ENCODE measurements at places on chromosomes 7 and 10.

- no peak for DNase-seq
Measured at GRCh38 chr7:158469396-158470051, 118.1 kb downstream of the PTPRN2 start.

DNA sequence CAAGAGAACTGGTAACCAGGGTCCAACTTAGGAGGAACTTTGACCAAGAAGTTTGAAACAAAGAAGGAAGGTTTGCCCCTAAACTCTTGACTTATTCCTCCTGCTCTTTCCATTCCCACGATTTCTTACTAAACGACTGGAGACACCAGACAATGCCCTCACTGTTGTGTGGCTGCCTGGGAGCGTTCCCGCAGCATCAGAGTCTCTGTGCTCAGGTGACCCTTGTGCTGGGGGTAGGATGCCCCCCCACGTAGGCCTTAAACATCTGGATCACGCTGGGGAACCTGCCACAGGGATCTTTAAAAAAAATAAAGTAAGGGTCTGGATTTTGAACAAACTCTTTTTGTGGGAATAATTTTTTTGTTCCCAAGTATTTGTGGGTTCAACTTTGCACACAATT lies 30.1 kb upstream of the CTBP2 start:
- no peak for DNase-seq

- no peak for DNase-seq
Measured at GRCh38 chr7:12291870-12292269, 80.8 kb downstream of the TMEM106B start.

- DNase-seq: no peak
Measured at GRCh38 chr7:47924266-47924665, 24.0 kb downstream of the PKD1L1 start.

GRCh38 chr10:103597003-103597402 lies 103.5 kb downstream of the NEURL1 start:
- no peak for DNase-seq

DNA sequence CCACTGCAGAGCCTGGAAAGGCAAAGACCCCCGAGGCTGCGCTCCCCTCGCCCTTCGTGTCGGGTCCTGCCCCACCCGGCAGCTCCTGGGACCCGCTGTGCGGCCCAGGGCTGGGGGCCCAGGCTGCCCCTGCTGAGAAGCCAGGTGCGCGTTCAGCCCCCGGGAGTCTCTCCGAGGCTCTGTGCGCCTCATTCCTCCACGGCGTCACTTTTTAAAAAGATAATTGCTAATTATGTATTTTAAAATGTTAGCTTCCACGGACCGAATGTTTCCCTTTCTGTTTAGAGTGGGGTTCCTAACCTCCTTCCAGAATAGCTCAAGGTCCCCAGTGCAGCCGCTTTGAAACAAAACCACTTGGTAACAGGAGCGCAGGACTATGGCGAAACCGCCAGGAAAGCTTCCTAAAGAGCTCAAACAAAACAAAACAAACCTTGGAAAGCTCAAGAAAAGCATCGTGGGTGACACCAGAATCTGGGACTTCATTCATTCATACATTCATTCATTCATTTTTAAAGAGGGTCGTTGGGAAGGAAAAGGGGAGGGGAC lies 45.6 kb downstream of the PDIA4 start:
- DNase-seq: no peak

GRCh38 chr10:131093795-131094366 lies 217.6 kb downstream of the TCERG1L start:
- no peak for DNase-seq

- peak; percentile 39 for DNase-seq
Measured at GRCh38 chr7:105487579-105488571, 34.2 kb downstream of the PUS7 start.

DNA sequence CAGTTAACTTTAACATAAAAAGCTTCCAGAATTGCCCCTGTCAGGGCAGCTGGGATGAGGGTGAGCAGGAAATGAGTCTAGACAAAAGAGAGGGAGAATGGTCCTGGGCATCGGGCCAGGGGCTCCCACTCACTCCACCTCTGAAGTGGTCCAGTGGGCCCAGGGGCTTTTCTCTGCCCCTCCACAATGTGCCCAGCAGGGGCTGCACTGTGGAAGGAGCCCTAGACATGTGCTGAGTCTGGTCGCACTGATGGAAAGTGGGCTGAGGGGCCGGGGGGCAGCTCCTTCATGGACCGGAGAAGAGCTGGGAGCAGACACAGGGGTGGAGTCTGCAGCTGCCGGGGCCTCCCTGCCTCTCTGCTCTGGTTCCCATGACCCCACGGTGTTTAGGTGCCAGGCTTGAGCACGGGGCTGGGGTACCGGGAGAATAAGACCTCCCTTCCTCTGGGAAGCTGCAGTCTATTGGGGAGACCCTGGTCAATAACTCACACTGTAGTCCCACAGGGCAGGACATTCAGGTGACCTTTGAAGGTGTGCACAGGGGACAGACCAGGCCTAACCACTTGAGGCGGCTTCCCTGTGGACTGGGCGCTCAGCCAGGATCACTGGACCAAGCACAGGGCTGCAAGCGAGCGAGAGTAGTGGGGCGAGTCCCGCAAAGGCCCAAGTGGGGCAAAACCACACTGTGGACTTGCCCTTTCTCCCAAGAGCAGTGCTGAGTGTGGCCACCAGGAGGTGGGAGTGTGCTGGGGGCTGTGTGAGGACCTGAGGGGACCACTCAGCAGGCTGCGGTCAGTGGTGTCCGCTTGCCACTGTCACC lies 6.1 kb downstream of the ADCY1 start:
- no peak for DNase-seq

DNA sequence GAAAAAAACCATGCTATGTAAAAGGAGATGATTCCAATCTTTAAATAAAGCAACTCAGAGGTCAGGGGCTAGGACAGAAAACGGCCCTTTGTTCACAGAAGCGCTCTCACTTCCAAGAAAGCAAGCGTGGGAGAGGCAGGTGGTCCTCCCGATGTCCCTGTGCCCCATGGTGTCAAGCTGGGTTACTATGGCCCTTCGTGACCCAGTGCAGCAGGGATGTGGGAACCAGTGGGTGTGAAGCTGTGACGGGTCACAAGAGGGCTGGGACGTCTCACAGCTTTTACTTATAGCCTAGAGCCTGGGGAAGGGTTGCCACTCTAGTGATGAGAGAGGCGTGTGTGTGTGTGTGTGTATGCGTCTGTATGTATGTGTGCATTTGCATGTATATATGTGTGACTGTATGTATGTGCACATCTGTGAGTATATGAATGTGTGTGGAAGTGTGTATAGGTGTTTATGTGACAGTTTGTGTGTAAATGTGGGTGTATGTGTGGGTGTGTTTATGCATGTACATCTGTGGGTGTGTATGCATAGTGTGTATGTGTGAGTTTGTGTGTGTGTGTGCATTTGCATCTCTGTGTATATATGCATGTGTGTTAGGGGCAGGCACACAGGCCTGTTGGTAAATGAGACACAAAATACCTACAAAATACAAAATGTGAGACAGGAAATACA lies 25.2 kb downstream of the HTRA1 start:
- no peak for DNase-seq

DNA sequence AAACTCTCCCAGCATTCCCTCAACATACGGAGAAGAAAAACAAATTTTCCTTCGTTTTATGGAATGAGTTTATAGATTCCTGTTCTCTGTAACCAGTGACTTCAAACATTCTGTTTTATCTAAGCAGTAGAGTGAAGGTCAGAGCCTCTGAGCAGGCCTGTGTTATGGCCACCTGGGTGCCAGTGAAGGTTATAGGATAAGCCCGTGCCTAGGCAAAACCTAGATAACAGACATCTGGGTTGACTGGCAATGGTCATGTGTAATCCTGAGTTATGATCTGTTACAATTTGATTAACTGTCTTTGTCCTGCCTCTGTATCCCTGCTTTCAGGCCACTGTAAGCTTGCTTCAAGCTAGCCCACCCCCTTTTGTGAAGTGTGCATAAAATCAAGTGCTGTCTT lies 8.3 kb downstream of the LSM5 start:
- DNase-seq: no peak

DNA sequence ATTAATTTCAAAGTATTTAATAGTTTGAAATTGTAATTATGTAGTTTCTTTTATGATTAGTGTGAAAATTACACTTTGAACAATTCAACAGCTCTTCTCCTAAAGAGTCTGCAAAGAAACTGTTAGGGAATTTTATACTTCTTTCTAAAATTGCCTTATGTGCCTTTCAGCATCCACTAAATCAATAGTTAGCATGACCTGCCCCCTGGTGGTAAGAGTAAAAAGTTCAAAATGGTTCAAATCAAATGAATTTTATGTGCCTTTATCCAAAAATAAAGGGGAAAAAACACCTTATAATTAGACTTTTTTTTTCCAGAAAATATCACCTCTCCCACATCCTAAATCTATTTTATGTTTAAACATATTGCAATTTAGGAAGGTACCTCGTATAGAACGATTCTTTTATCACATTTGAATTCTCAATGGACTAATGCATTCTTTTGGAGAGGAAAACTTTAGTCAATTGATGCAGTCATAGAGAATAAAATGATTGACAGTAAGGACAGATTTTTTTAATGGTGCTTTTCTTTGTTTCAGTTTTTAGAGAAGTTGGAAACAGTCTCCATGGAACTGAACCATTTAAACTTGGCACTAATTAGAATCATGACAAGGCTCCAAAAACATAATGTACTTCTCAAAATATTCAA lies 163.7 kb downstream of the SEMA3D start:
- DNase-seq: no peak

- peak; percentile 20 for DNase-seq
Measured at GRCh38 chr7:3042861-3043489, 692 bp downstream of the CARD11 start.

DNA sequence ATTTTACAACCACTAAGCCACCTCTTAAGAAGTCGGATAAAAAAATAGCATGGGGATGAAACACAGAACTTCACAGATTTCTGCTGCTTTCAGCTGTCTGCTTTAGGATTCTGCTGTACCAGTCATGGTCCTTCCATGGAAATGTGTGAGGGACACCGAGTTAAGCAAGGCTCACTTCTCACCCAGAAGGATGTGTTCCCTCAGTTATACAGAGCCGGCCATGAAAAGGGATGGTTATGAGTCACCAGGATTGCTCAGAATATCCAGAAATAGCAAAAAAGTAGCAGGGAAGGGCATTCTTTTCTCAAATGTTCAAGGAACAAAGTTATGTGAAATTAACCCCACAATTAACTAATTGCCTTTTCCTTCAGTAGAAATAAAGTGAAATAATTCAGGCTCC lies 124.4 kb downstream of the AMPH start:
- DNase-seq: no peak

GRCh38 chr7:41745451-41745850 lies 42.6 kb upstream of the INHBA start:
- DNase-seq: no peak

GRCh38 chr10:101052285-101052684 lies 9.5 kb upstream of the KAZALD1 start:
- DNase-seq: no peak

GRCh38 chr10:62177111-62177510 lies 91.5 kb downstream of the RTKN2 start:
- no peak for DNase-seq

- DNase-seq: no peak
Measured at GRCh38 chr10:101619983-101620382, 31.9 kb downstream of the DPCD start.

DNA sequence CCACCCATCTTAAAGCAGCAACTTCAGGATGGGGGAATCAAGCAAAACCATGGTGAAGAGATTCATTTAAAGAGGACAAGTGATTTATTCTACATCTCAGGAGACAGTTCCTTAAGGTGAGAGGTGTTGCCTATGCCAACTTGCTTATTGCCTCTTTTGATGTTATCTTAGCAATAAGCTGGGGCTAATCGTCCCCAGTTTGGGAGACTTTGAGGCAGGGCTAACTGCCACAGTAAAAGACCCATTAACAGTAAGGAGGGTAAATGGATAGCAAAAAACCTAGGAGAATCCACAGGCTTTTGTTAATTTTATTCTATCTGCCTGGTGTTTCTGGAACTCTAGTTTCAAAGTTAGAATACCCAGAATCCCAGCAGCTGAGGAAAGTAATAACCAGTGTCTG lies 22.1 kb upstream of the HERPUD2 start:
- DNase-seq: no peak

DNA sequence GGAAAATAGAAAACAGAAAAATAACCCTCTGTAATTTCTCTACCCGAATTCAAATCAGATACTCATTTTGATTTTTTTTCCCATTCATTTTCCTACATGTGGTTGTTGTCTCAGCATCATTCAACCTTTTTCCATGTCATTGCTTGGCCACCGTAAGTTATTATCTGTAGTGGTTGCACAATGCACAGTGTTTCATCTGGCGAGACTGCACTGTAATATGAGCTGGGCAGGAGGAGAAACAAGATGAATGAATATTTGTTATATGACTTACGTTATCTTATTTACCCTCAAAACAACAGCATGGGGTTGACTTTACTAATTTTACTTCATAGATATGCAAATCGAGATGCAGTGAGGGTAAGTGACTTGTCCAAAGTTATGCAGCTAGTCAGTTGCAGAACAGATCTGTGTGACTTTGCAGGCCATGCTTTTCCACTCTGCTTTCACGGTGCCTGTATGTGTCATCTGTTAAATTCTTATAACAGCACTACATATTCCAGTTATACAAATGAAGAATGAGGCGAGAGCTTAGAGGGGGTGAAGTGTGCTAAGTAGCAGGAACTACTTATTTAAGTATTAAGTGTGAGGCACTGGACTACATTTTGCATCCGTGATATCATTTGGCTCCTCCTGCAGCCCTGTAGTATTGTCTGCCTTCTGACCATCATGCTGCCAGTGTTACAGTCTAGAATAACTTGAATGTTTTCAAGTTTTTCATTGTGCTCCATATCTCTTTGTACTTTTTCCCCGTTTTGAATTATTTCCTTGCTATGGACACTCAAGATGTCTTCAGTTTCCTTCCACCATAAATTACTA lies 56.7 kb downstream of the ZMYND11 start:
- no peak for DNase-seq

DNA sequence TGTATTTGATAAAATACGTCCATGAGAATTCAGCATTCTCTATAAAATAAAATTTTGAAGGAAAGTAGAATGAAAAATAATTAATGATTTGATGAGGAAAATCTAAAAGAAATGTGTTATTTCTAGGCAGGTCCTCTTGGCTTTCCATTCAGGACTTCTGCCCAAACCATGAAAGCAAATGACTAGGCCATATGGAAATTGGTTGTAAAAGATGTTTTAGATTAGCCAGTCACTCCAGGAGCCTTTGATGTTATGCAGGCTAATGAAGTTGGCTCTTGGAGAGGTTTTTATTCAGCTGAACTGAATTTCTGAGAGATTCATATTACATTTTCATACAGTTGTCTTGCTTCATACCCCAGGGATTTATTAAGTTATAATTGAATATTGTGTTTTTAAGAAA lies 452.8 kb downstream of the SDK1 start:
- DNase-seq: no peak

DNA sequence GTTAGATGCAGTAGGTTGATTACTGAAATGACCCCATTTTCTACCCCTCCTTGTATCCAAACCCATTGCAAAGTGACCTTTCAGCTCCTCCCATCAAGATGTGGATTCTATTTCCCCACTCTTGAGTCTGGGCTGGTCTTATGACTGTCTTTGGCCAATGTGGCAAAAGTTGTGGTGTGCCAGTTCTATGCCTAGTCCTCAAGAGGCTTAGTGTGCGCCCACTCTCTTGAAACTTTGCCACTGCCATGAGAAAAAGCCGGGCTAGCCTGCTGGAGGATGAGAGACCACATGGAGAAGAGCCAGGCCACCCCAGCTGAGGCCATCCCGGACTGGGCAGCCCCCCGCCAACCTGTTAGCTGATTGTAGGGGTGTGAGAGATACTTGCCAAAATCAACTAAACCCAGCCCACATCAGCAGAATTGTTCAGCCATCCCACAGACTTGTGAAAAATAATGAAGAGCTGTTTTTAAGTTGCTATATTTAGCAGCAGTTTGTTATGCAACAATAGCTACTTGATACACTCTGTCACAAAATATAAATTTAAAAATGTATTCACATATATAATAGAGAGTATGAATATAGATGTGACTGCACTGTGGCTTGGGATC lies 131.0 kb upstream of the PALS2 start:
- DNase-seq: peak; percentile 45
